Hematopoietic multipotent progenitor cell treated with erythropoietin and hydrocortisone succinate and interleukin-3 and kit ligand, for 8 days (in vitro differentiated cells): ENCODE measurements at places on chromosomes 2 and 18.

GRCh38 chr2:106117347-106117746 is 76.8 kb downstream of the UXS1 start:
- DNase-seq = no peak

GRCh38 chr2:159942146-159942545 is 120.3 kb downstream of the PLA2R1 start:
- DNase-seq = no peak

DNA sequence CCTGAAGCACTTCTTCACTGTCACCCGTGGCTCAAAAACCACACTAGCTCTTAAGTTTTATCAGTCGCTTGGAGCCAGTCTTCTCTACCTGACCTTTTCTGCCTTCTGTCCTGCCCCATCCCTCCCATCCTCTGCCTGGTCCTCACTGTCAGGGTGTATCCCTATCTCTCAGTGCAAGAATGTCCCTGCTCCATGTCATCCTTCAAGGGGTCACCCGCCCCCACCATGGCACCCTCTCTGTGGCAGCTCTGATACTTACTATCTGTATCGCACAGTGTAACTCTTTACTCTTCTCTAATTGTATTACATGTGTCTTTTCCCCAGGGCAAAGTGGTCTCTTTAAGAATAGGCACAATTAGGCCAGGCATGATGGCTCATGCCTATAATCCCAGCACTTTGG is 4.4 kb downstream of the VAMP5 start:
- DNase-seq = no peak

GRCh38 chr2:208033701-208034502 is 8.6 kb upstream of the PLEKHM3 start:
- peak; percentile 63 for DNase-seq

- peak; percentile 26 for DNase-seq
Observed at GRCh38 chr2:173571021-173571821, 216.5 kb downstream of the CDCA7 start.

DNA sequence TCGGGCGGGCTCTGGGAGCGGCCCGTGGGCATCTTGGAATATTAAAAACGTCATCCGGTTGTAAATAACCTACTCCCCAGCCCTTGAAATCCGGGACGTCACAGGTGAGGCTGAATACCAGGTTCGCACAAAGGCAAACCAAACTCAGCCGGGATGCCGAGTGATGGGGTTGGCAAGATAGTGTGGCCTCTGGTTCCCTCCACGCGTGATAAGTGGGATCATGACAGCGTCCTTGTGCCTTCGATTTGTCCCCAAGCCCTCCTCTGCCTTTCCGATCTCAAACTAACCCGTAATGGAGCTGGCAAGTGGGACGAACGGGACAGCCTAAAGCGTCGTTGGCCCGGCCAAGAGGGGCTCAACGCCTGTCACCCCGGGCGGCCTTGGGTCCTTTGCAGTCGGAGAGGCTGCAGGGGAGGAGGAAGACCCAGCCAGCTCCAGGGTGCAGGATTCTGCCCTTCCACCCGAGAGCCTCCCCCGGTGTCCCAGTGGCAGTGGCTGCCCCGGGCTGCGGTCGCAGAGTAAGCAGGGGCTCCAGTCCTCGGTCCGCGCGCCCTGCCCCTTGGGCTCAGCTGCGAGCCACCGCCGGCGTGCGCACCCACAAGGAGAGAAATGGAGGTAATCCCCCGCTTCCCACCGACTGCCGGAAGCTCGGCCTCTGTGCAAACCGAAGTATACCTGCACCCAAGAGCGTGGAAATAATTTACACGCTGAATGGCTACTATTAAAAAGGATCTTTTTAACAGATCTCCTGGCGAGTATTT is 13.4 kb upstream of the PAX3 start:
- no peak for DNase-seq

- no peak for DNase-seq
Observed at GRCh38 chr18:65704046-65704445, 46.8 kb upstream of the CDH7 start.

DNA sequence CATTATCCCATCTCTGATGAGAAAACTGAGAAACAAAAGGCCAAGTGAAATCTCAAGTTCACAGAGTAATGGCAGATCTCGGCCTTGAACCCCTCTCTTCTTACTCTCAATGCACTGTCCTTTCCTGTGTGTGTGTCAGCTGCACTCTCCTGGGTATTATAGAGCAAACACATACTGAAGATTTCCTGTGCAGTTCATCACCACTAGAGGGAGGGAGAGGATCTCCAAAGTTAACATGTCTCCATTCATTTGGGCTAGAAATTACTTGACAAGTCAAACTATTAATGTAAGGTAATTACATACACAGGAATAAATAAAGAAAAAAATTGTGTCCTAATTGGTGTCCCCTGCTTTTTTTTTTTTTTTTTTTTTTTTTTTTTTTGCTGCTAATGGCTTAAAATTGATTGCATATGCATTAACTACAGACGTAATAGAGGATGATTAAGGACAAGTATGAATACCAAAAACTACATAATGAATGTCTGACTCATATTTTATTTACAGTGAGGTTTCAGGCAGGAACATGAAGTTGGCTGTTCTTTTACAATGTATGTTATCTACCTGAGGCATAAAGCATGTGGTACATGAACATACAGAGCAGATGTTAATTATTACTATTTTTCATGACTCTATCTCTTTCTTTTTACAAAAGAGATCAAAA is 269.2 kb downstream of the NYAP2 start:
- DNase-seq = peak; percentile 47

DNA sequence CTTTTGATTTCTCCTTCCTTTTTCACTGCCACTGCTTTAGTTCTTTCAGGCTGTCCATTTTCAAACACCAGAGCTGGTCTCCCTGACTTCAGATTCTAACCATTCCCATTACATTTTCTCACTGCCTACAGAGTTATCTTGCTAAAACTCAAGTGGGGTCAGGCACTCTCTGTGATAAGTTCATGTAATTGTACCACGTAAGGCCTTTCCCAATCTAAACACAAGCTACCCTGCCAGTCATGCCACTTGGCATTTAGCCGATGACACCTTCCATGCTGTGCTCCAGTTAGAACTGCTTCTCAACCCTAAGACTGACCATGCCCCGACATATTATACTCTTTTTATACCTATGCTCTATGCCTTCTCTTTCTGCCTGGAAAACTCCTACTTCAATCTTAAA is 592.4 kb downstream of the DPP10 start:
- DNase-seq = no peak

GRCh38 chr2:238761868-238762267 is 86.0 kb upstream of the TWIST2 start:
- peak; percentile 2 for DNase-seq

- peak; percentile 77 for DNase-seq
Observed at GRCh38 chr2:171541202-171541887, 19.1 kb downstream of the CYBRD1 start.

DNA sequence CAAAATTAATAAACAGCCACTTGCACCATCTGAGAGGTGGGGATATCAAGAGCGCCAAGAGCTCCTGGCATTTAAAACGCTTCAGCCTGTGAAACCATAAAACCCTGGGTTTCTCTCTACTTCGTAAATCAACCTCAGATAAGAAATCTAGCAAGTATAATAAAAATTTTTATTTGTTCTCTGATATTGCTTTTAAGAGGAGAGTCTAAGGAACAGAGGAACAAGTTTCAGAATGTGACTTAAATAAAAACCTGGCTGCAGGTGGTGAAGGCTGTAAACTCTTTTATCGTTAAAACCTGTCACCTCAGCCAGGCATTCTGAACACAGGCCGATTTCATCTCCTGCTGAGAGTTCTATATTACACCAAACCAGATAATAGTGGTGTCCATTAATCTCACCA is 9.9 kb downstream of the DYTN start:
- DNase-seq = no peak

- DNase-seq = no peak
Observed at GRCh38 chr2:66693076-66693965, 258.4 kb downstream of the MEIS1 start.

GRCh38 chr2:126368758-126369157 is 287.2 kb upstream of the GYPC start:
- DNase-seq = no peak

DNA sequence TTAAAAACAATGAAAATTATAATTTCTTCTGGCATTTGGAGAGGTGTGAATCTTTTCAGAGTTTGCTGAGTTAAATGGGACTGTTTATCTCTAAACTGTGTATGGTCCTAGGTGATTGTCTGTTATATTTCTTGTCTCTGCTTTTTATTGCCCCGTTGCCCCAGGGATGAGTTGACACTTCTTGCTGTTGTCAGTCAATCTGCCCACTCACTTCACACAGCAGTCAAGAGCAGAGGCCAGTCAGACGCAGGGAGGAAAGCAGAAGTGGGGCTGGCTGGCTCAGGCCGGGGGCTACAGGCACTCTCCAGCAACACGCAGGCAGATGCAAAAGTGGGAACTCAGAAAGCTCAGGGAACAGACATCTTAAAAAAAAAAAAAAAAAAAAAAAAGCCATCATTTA is 365.2 kb downstream of the CLIP4 start:
- DNase-seq = peak; percentile 74

DNA sequence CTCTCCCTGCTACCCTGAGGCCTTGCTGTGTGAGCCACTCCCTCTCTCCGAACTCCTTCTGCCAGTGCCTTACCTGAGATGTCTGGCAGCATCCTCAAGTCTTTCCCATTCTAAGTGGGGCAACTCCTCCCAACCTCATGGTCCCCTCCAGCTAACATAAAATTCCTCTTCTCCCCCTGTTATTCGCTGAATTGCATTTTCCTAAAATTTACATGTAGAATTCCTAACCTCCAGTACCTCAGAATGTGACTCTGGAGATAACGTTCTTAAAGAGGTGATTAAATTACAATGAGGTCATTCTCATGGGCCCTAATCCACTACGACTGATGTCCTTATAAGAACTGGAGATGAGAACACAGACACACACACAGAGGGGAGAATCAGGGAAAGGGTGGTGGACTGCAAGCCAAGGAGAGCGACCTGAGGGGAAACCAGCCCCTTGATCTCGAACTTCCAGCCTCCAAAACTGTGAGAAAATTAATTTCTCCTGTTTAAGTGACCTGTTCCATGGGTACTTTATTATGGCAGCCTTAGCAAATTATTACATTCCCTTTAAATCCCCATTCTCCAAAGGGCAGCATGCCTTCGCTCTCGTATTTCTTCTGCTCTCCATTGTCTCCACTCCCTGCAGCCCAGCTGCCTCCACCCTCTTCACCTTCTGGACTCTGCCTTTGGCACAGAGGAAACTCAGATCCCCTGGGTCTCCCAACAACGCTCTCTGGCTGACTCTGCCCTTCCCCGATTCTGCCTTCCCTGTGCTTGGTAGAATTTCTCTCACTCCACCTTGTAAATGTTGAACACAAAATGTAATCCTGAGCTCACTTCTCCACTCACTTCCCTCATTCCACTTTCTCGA is 70.5 kb downstream of the TGIF1 start:
- DNase-seq = no peak

GRCh38 chr2:80259292-80259691 is 45.3 kb downstream of the LRRTM1 start:
- DNase-seq = no peak

DNA sequence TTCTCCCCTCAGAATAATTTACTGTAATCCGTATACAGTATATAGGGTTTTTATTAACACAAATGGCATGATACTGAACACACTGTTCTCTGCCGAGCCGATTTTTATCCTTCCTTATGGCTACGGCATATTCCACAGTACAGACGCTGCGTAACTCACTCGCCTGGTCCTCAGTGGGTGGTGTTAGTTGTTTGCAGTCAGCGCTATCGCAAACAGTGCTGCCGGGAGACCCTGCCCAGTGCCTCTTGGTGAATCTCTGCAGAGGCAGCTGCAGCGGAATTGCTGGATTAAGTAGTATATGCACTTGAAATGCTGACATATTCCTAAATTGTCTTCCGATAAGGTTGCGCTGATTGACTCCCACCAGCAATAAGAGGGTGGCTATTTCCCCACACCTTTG is 73.9 kb downstream of the MARCO start:
- no peak for DNase-seq

DNA sequence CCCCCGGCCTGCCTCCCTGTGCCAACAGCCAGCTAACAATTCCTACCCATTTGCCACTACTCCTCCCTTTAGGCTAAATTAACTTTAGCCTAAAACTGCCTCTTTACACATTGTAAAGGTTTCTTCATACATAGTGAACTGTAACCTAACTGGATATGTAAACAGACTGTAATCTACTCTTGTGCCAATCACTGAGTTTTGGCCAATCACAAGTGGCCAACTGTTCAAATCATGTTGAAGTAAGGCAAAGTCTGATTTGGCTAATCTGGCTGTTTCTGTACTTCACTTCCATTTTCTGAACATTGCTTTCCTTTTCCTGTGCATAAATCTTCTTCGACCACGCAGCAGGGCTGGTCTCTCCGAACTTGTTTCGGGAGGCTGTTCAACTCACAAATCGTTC is 103.6 kb upstream of the LYPD6 start:
- DNase-seq = no peak

GRCh38 chr2:159617646-159618045 is 1.3 kb upstream of the BAZ2B start:
- DNase-seq = no peak

DNA sequence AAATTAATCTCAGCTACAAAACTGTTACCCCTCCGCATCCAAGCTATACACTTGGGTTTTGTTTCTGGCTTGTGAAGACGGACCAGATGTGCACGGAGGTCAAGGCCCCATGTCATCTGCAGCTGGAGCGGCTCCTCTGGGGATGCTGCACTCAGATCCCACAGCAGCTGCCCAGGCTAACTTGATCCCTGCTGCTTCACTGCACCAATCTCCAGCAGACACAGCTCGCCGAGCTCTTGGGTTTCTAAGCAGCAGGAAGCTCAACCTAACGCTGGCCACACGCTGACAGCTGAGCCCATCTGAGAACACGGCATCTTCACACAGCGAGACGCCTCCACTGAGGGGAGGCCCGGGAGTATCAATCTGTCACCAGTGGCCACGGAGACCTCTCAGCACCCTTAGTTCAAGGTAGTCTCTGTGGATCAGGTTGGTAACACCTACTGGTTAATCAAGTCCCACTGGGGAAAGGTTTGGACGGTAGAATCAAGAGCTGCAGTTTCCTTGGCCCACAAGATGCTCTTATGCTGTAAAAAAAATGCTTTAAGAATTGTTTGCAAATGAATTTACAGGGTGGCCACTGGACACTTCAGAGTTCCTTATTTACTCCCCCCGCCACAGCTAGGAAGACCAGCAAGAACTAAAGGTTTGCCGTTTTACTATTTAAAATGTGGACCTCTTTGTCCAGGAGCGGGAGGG is 67.5 kb downstream of the EMILIN2 start:
- DNase-seq = no peak

DNA sequence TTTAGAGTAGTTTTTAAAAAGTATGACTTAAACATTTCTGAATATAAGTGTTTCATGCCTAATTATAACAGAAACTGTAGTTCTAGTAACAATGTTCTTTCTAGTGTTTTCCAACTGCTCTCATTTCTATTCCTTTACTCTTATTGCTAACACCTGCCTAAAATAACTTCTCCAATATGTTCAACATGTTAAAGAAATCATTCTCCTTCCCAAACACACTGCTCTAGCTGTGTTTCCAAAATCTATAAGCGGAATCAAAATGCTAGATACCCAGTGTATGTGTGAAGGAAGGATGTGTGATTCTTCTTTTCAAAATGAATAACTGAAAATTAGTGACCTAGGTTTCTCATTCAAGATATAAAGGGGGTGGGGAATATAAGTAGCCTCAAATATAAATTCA is 89.1 kb downstream of the ATAD2B start:
- no peak for DNase-seq

- no peak for DNase-seq
Observed at GRCh38 chr2:224775647-224776046, 59.5 kb upstream of the CCDC195 start.

- DNase-seq = no peak
Observed at GRCh38 chr2:74375838-74376237, 4.3 kb downstream of the DCTN1 start.

- DNase-seq = no peak
Observed at GRCh38 chr2:59959944-59960343, 593.5 kb downstream of the BCL11A start.
